Urinary bladder (tissue), 4 donors: ENCODE measurements at places on chromosomes 2 and 18. TPM values are rescaled to one million over a fixed set of nuclear protein-coding genes. Genes with fewer than 3 reads are reported as not detected.

The UGT1A4 gene
- 1.1 TPM for total RNA-seq

The VIT gene
- 10.0 TPM for total RNA-seq

The SKOR2 gene
- not detected for total RNA-seq

The CXCR1 gene
- total RNA-seq: 0.26 TPM

The KIAA2012 gene
- 0.16 TPM for total RNA-seq
